ENCODE measurements at places on chromosomes 2 and 18.

DNA sequence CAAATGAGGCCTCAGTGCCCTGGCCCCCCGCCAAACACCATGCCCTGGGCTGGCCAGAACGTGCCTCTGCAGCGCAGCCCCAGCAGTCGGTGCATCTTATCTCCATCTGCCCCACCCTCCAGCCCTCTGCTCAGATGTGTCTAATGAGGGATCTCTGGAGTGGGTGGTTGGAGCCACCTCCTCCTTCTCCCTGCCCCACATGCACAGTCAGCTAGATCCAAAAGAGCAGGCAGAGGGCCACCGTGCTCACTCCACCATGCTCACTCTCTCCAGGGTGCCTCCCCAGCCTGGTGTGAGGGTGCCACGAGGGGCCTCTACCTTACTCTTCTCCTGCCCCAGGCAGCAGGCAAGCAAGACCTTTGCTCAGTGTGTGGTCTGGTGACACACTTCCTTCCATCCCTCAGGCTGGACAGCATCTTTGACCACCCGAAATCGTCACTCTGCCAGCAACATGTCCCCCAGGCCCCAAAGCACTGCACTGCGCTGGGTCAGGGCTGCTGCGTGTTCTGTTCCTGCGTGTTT, 266.1 kb upstream of the HDAC4 start:
- no peak for DNase-seq

DNA sequence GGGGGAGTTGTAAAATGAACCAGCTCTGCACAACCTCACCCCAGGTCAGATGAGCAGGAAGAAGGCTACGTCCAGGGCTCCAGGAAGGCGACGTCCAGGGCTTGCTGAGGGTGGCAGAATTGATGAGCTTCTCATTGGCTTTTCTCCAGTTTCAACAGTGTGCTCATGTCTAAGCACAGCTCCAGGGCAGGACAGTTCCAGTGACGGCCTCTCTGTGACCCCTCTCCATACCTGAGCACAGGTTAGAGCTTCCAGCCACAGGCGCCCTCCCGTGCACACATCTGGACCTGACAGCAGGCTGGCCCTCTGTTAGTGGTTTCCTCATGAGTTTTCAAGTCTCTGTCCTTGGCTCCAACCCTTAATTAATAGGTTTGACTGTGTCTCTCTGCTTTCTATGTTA, 327.6 kb downstream of the ZNF516 start:
- no peak for DNase-seq

GRCh38 chr2:1642993-1643619, 101.2 kb downstream of the PXDN start:
- DNase-seq = no peak

GRCh38 chr2:240441326-240441992, 6.0 kb downstream of the GPC1 start:
- no peak for DNase-seq

GRCh38 chr2:19689646-19690168, 212.1 kb downstream of the TTC32 start:
- DNase-seq = no peak

DNA sequence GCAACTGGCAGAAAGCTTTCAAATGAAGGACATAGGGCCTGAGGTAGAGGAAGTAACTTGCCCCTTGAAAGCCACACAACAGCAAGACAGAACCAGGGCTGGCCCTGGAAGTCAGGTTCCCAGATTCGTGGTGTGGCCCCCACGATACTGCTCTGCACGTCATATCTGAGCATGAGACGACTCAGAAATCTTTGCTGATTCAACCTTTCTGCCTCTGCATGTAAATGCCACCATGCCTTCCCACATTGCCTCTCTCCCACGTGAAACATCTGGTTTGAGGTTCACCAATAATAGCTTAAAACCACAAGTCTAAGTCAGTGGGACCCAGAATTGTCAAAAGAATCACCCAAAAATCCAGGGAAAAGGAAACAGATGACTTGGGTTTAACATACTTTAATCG, 214.0 kb upstream of the TRIB2 start:
- no peak for DNase-seq

- DNase-seq = no peak
Measured at GRCh38 chr2:56008661-56009431, 85.3 kb upstream of the EFEMP1 start.

GRCh38 chr2:223970343-223971128, 13.3 kb downstream of the MRPL44 start:
- DNase-seq = peak; percentile 30

Data from stimulated activated CD4-positive, alpha-beta T cell treated with anti-CD3 and anti-CD28 coated beads, Interleukin-1b, Interleukin-23, amount 100 ng/mL, for 1 hour (primary cell).